T-helper 1 cell (primary cell): ENCODE measurements at places on chromosomes 6 and 20.

- no peak for DNase-seq
Measured at GRCh38 chr20:63955281-63955826, 862 bp downstream of the UCKL1 start.

- DNase-seq: no peak
Measured at GRCh38 chr20:46283426-46284039, 24.8 kb downstream of the CDH22 start.

GRCh38 chr6:116492331-116493067 is 18.9 kb upstream of the CALHM5 start:
- no peak for DNase-seq

DNA sequence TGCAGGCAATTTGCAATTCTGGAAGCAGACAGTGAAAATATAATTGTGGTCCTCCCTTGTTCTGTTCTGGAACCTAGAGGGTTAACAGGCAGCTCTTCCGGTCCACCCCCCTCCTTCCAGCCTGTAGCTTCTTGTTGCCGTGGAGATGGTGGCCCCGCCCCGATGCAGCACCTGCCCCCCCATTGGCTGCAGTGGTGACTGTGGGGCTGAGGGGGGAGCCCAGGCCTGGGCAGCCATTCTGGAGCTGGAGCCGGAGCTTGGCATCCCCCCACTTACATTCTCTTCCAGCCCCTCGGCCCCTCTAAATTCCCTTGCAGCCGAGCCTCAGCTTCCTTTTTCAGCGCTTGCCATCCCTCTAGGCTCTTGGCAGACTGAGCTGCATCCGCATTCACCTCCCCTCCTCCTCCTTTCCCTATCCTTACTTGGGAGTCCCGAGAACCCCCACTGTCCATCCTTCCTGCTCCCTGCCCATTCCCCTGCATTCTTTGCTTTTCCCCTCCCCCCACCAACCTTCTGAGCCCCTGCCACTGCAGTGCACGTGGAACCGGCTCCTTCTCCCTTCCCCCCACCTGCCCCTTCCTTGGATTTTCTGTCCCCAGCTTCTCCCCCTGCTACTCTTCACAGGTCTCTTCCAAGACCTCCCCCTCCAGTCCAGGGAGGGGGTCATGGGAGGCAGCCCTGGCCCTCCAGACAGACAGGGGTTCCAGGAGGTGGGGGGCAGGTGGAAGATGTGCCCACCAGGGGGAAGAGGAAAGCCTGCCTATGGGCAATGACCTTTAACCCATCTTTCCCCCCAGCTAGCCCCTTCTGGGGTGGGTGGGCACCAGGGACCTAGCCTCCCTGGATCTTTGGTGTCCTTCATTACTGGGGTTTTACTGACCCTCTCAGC is 11.4 kb downstream of the SYNGAP1 start:
- DNase-seq: peak; percentile 60

GRCh38 chr6:31734821-31735406 is 1.4 kb downstream of the CLIC1 start:
- no peak for DNase-seq

DNA sequence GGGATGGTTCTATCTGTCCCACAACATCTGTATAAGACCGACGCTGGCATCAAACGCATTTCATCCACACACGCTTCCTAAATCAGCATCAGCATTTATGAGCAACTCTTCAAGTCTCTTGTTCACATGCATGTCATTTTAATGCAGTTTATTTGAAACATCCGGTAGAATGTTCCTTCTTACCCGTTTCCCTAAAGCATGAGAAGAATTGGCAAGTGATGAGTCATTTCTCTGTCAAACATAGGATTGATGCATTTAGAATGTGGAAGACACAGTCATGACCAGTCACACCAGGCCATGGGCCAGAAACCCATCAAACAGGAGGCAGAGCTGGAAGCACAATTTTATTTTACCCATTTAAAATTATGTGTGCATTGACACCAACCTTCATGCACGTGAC is 122.8 kb downstream of the UST start:
- no peak for DNase-seq

DNA sequence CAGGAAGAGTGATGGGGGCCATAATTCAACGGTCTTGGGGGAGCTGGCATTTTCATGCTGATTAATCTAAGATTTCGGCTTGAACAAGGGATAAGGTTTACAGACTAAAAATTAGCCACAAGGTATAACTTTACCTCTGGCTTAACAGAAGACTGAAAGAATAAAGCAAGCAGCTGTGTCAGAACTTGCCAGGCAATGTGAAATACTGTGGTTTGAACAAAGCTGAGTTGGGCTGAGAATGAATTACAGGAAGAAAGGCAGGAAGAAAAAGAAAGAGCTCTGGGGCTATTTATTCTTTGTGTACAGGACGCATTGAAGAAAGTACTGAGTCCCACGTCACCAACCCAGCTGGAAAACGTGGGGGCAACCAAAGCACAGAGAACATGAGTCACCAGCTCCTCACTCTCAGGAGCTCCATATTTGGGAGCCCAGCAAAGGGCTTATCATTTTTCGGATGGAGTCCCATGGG is 121.5 kb upstream of the NEDD9 start:
- DNase-seq: peak; percentile 85

- DNase-seq: no peak
Measured at GRCh38 chr6:128500749-128501600, 19.4 kb downstream of the PTPRK start.

DNA sequence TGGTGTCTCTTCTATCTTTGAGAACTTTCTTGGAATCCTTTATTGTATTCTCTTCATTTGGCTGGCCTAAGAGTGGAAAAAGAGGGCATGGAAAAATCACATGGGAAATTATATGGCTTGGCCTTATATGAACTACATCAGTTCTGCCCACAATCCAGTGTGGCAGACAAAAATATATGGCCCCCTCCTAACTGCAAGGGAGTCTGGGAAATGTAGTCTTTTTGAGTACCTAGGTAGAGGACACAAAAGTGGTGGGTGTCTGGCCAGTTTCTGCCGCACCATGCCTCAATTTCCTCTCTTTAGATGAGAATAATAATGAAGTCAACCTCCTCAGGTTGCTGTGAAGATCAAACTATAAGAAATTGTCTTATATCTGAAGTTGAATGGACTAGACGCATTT is 109.3 kb downstream of the SCP2D1 start:
- no peak for DNase-seq

- no peak for DNase-seq
Measured at GRCh38 chr6:124887872-124888580, 74.2 kb upstream of the RNF217 start.

GRCh38 chr6:152398993-152399392 is 238.2 kb downstream of the SYNE1 start:
- DNase-seq: no peak

GRCh38 chr6:139641376-139641775 is 266.9 kb upstream of the CITED2 start:
- no peak for DNase-seq

GRCh38 chr6:11185204-11185842 is 47.1 kb downstream of the NEDD9 start:
- DNase-seq: no peak

DNA sequence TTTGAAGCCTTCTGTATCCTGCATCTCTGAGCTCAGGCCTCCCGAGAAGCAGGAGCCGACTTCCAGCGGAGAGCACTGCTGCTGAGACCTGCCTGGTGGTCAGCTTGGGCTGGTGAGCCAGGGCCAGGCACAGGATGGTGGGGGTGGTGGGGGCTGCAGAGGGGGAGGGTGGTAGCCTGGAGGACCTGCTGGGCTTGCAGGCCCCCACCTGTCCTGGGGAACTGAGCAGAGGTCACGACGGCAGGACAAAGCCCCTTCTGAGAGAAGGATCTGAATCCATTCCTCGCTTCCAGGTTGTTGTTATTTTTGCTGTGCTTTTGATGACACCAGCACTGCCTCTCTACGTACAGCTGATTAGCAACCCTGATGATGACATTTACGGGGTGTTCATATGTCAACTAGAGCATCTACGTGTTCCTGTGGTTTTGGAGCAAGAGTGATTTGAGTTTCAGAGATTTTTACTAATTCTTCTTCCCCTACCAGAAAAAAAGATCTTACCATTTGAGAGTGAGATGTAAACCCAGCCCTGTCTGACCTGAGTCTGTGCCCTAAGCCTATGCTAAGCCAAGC is 35.7 kb upstream of the CD93 start:
- no peak for DNase-seq

DNA sequence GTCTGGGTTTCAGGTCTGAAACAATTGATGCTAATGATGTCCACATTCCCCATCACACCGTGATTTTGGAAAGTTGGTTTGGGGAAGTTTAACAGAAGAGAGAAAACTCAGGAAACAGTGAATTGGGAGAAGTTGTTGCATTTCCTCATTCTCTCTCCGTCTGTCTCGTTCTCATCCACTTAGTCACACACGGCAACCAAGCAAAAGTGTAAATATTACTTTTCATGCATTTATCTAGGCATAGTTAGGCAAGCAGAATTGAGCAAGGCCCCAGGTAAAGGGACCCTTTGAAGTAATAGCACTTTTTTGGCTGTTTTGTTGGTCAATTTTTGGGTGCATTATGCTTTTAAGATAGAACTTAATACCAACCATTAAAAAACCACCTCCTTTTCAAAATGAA is 137.0 kb upstream of the SULF2 start:
- DNase-seq: no peak

DNA sequence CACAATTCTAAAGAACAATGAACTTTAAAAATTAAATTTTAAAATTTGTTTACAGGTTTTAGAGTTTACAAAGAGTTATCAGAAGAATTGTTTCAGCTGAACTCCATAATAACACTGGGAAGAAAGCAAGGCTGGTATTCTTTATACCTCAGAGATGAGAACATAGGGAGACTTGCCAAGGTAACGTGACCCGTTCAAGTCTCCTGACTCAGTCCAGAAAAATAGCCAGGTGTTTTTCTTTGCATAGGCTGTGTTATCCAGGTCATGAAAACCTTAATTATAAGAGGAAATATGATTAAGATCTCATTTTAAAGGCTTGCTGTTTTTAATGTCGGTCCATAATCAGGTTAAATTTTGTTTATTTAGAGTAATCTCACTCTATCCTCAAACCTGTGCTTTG is 8.5 kb upstream of the C6orf141 start:
- DNase-seq: no peak

DNA sequence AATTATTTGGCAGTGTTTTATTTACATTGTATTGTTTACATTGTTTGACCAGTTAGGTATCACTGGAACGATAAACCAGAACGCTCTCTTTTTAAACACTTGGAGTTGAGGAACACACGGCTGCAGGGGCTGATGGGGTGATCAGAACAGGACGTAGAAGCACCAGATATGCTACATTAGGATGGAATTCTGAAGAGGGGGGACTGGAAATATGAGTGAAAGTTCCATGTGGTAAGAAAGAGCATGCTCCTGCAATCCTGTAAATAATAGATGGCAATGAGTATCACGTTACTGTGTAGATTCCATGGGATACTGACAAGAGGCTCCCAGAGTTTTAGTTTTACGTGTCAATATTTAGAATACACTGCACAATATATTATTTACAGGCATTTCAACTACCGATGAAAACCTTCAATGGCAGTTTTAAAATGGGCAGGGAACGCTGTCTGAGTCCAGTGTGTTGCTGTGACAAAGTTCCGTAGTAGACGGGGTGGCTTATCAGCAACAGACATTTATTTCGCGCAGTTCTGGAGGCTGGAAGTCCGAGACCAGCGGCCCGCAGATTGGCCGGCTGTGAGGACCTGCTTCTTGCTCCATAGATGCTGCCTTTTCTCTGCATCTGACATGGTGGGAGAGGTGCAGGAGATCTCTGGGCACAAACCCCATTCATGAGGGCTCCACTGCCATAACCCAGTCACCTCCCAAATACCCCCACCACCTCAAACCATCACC is 43.1 kb downstream of the SYNJ2 start:
- no peak for DNase-seq

DNA sequence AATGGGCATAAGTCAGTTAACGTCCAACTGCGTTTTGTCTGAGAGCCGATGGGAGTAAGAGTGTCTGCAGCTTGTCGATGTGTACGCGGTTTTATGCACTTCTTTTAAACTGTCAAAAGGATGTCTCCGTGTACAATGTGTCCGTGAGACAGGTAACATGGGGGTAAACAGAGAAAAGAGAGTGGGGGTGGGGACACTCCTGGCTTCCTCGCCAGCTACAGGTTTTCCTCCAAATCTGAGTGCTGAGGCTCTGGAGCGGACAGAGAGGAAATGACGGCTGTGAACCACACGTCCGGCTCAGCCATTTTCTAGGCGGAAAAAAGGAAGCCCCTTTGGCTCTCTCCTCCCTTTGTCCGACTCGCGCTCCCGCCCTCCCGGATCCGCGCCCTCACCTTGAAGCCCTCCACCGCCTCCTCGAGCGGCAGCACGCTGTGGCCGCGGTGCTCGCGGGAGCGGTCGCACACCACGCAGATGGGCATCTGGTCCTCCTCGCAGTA is 916 bp downstream of the TRIM27 start:
- no peak for DNase-seq

- no peak for DNase-seq
Measured at GRCh38 chr6:19301980-19302379, 535.2 kb upstream of the ID4 start.

- no peak for DNase-seq
Measured at GRCh38 chr6:54100411-54101006, 10.7 kb upstream of the MLIP start.

DNA sequence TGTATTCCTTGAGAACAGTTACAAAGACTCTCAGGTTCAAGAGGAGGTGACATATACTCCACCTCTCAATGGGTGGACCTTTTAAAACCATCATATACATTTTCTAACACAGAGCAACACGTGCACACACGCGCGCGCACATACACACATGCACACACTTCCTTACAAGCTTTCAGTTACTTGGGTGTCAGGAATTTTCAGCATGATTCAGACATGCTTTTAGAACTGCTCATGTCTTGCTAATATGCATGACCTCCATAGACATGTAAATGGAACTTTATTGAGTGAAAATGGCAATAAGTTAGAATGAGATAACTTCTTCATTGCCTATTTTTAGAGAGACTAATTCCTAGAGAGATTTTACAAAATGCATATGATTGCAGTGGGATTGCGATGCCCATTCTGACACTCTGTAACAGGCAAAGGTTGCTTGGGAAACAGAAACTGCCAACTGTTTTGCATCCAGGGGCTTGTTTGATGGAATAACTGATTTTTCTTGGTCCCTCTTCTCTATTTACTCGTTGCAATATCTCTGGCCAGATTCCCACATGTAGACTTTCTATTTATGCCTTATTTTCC is 531.4 kb upstream of the RNF217 start:
- no peak for DNase-seq

DNA sequence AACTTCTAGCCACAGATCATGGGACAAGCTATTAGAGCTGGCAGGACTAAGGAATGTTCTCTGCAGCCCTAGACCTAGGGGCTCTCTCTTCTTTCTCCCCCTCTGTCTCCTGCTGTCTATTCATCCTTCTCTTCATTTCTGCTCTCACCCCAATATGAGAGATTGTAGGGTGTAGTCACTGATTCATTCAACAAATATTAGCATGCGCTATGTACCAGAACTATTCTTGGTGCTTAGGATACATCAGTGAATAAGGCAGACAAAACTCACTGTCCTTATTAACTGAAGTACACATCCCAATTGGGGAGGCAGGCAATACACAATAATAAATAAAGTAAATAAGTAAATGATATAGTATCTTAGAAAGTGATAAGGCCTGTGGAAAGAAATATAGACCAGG is 14.7 kb upstream of the SIRPB2 start:
- DNase-seq: no peak
